ENCODE measurements at places on chromosomes 7 and 10.

- DNase-seq = no peak
These were observed 969.9 kb downstream of the KCNMA1 start for GRCh38 chr10:76667408-76668370.

GRCh38 chr10:129879655-129880054, 84.4 kb downstream of the EBF3 start:
- DNase-seq = no peak

DNA sequence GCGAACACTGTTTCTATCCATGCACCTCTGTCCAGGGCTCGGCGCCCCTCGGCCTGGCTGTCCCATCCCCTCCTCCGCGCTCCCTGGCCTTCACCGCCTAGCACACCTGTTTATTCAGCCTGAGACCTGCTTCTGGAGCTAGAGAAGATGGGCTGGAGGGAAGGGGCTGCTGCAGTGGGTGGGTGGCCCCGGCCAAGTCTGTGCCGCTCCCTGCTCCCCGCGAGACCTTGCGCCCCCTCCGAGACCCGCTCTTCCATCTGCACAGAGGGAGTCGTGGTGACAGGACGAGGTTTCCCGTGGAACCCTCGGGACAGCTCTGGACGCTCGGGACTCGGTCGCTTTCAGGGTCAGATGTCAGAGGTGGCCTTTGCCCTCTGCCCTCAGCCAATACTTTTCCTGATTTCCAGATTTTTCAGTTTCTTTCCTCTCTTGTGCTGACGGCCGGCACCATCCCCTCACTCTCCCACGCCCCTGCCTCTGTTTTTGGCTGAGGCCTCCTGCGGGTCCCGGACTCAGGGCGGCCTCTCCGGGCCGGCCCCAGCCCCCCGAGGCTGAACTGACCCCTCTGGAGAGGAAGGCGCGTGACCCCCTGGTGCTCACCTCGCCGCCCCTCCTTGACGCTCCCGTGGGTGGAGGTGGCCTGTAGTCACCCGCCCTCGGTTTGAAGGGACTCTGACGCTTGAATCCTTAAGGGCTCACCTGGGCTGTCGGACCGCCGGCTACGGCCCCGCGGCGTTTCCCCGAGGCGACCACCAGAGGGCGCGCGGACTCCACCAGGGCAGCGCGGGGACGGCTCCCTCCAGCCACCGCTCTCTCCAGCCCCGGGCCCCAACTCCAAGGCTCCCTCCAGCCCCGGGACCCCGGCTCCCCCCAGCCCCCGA, 15.6 kb downstream of the SHH start:
- DNase-seq = peak; percentile 59

DNA sequence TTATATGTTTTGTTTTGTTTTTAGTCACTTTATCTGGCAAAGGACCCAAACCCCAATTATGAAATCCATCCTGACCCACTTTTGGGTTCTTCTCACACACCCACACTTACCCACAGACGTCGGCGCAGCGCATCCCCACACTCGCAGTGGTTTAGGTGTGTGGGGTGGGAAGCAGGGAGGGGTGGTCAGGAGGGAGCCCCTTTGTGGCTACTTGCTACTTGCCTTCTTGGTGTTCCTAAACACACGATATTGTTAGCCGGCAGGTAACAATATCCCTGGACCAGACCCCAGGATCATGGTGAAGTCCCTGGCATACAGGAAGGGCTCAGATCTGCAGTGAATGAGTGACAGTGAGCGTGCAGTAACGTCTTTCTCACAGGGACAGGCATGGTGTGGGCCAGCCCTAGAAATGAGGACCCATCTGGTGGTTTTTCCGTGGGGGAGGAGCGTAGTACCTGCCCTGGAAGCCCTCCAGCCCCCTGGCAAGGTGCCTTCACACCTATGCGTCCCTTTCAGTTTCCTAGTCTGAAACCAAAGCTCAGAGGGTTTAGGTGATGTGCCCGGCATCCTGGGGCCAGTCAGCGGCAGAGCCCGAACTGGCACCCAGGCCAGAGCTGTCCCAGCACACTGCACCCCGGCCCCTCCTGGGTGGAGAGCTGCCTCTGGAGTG, 4.4 kb downstream of the SPOCK2 start:
- DNase-seq = peak; percentile 76

- no peak for DNase-seq
These were observed 69.2 kb downstream of the PRTFDC1 start for GRCh38 chr10:24883176-24883575.

GRCh38 chr10:76303682-76304316, 872.4 kb downstream of the LRMDA start:
- no peak for DNase-seq

DNA sequence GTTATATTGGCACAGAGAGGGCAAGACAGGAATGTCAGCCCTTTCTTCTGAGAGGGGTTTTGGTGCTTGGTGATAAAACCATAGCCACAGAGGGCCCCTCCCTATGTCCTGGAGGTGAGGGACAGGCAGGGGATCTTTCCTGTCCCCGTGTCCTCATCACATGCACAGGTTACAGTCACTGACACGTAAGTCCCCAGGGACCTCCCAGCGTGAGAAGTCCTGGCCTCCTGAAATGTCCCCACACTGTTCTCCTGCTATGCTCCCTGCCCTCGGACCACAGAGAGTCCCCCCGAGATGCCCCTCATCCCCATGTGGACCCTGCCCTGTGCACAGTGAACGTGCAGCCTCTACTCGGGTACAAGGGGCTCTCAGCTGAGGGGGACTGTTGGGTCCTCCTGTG, 260.4 kb downstream of the ZMYND11 start:
- no peak for DNase-seq

- DNase-seq = no peak
These were observed 54.8 kb downstream of the ZMIZ1 start for GRCh38 chr10:79123547-79123963.

DNA sequence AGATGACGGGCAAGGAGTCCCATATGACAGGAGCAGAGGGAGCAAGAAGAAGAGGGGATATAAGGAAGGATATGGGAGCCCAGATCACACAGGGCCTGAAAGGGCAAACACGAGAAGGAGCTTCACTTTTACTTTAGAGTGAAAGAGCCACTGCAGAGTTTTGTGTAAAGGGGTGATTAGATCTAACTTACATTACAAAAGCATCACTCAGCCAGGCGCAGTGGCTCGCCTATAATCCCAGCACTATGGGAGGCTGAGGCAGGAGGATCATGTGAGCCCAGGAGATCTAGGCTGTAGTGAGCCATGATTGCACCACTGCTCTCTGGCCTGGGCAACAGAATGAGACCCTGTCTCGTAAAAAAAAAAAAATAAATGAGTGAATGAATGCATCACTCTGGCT, 91.1 kb downstream of the MPP7 start:
- DNase-seq = no peak

GRCh38 chr10:11435581-11435981, 175.9 kb downstream of the USP6NL start:
- no peak for DNase-seq

DNA sequence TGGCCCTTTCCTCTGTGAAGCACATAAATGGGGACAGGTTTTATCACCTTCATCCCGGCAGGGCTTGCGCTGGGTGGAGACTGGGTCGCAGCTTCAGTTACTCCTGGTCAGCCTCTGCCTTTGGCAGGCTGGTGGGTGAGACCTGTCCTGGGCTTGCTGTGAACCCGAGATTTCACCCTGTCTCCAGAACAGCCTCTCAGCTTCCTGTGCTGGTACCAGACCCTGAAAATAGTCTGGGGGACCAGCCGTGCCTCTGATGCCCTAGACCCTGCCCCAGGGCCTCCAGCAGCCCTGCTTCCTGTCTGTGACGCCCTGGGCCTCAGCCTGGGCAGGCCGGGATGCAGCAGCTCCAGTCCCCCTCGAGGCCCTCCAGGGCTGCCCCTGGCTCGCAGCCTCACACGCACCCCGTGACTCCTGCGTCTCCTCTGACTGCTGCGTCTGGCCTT, 13.2 kb upstream of the PWWP2B start:
- no peak for DNase-seq

DNA sequence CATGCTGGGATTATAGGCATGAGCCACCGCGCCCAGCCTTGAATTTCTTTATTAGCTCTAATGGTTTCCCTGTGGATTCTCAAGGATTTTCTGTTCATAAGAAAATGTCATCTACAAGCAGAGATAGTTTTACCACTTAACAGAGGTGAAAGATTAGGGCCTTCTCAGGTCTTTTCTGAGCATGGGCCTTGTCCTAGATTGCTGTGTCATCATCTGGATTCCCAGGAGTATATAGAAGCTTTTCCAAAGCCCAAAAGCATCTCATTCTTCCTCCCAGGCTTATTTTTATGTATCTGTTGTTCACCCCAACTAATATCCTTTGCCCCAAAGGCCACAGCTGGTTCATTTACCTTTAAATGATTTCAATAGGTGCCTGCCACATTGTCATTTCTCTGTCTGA, 13.7 kb upstream of the ZNF248 start:
- no peak for DNase-seq

GRCh38 chr7:46880508-46881196, 701.3 kb downstream of the TNS3 start:
- DNase-seq = no peak

DNA sequence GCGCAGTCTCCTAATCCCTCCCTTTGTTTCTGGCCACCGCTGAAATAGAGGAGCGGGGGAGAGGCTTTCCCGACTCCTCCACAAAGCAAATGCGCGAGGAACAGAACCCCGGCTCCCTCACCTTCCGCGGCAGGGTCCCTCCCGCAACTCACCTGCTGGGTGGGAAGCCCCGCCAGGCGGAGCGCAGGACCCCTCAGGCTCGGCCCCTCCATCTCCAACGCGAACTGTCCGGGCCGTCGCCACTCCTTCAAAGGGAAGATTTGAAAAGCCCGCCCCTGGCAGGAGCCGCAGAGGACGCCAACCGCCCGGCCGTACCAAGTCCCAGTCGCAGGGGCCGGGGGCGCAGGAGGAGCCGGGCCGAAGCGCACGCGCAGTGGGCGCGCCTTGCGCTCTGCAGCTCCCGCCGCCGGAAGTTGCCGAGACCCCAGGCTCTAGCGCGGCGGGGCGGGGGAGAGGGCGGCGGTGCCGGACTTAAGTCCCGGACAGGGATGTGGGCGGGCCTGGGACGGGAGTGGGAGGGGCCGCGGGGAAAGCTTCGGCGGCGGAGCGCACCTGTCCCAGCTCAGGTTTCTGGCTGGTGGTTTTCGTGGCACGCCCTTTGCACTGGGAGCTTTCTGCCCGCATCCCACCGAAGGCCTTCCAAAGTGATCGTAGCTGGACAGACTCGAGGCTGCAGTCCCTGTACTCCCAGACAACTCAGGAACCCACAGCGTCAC, at the start of gene RTKN2:
Gene RTKN2 (minus strand): TSS at position 446 of the 716 bp plus-strand sequence. CDS start 234 bp downstream, at position 212.
- peak; percentile 65 for DNase-seq

DNA sequence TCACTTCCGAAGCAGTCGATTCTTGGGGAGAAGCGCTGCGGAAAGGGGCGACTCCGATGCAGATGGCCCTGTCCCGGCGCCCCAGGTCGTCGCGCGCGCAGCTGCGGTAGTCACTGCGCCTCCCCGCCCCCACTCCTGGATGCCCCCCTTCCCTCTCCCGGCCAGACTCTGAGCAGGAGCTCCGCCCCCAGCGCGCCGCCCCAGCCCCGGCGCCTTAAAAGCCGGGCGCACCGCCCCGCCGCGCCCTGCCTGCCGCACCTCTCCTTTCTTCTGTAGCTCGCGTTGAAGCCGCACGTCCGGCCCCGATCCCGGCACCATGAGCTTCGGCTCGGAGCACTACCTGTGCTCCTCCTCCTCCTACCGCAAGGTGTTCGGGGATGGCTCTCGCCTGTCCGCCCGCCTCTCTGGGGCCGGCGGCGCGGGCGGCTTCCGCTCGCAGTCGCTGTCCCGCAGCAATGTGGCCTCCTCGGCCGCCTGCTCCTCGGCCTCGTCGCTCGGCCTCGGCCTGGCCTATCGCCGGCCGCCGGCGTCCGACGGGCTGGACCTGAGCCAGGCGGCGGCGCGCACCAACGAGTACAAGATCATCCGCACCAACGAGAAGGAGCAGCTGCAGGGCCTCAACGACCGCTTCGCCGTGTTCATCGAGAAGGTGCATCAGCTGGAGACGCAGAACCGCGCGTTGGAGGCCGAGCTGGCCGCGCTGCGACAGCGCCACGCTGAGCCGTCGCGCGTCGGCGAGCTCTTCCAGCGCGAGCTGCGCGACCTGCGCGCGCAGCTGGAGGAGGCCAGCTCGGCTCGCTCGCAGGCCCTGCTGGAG, at the start of gene INA:
Gene INA (plus strand): TSS at position 243 of the 817 bp plus-strand sequence. CDS start 74 bp downstream, at position 317.
- DNase-seq = no peak

GRCh38 chr10:21097926-21098355, 200.8 kb upstream of the NEBL start:
- DNase-seq = no peak

- DNase-seq = no peak
These were observed 898.8 kb downstream of the ANKRD7 start for GRCh38 chr7:119123326-119123725.

GRCh38 chr7:93148144-93148543, at the start of gene SAMD9L:
TSS of gene SAMD9L (minus strand) at chr7:93148385. CDS start at chr7:93135971, 12,414 bp downstream.
- no peak for DNase-seq

Data from T-helper 2 cell (primary cell).